ENCODE measurements at places on chromosomes 1 and 21.

DNA sequence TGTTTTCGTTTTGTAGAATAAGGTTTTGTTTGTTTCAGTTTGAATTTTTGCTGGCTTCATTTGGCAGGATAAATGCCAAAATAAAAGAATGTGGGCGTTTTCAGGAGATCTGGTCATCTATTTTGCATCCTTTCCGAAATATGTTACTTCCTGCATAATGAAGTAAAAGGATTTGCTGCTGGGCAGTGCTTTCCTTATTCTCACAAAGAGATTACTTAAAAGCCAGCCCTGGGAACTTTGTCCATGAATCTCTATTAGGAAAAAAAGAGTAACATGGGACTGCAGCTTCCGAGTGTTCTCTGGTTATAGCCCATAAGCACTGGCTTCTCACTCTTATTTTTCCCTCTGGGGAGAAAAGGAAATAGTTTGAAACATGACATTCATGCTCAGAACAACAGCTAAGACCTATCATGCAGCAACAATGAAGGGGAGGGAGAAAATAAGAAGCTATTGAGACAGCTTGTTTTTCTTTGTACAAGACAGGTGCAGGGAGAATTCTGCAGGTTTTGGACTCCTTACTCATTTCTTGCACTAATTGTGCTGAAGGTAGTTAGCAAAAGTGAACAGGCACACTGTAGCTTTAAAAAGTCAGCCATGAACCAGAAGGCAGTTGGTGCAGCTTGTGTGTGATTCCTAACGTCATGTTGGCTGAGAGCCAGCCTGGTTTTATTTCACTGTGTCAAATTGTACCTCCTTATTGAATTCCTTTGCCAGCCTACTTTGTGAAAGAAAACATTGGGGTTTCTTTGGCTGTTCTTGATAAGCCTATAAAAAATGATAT, at the start of gene SAMD13:
TSS of gene SAMD13 (plus strand) at position 705 of the 781 bp plus-strand sequence. CDS start 1,527 bp downstream, outside the sequence.
- DNase-seq = no peak

- no peak for DNase-seq
These were observed 49.6 kb downstream of the PLA2G4A start for GRCh38 chr1:186878356-186878755.

- DNase-seq = no peak
These were observed 12.2 kb downstream of the ZNF697 start for GRCh38 chr1:119635811-119636390.

GRCh38 chr1:93349231-93350135, 3.8 kb downstream of the DR1 start:
- no peak for DNase-seq

GRCh38 chr1:66357478-66358197, 176.3 kb upstream of the SGIP1 start:
- DNase-seq = no peak

GRCh38 chr1:231940701-231941100, 314.1 kb downstream of the DISC1 start:
- no peak for DNase-seq

- no peak for DNase-seq
These were observed 36.3 kb downstream of the CLCA1 start for GRCh38 chr1:86504895-86505563.

DNA sequence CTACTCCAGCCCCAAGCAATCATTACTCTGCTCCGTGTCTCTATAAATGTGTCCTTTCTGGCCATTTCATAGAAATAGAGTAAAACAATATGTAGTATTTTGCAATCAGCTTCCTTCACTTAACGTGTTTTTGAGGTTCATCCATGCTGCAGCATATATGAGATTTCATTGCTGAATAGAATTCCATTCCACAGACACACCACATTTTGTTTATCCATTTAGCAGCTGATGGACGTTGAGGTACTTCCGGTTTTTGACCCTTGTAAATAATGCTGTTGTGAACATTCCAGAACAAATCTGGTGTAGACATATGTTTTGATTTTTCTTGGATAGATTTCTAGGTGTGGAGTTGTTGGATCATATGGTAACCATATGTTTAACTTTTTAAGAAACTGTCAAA, 30.7 kb downstream of the ADAM30 start:
- no peak for DNase-seq

GRCh38 chr1:191697556-191697955, 460.7 kb upstream of the RGS18 start:
- DNase-seq = no peak

DNA sequence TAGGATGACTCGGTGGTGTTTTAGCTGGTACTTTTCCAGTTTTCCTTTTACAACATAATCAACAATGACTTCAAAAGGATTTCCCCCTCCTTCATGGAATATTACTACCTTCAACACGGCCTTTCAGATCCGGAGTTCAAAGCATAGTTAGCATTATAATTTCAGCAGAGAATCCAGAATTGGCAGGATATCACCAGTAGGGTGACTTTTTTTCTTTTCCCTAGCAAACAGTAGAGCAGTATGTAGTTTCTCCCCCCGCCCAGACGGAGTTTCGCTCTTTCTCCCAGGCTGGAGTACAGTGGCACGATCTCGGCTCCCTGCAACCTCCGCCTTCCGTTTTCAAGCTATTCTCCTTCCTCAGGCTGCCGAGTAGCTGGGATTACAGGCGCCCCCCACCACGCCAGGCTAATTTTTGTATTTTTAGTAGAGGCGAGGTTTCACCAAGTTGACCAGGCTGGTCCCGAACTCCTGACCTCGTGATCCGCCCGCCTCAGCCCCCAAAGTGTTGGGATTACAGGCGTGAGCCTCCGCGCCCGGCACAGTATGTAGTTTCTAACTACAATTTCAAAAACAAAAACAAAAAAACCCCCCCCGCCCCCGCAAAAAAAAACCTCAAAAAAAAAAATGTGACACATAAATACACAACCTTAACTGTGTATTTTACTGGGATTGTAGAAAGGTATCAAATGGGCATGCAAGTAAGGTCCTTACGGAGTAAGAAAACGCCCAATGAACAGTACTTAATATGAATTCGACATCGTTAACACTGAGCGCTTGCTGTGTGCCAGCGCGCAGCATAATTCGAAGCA, 1.5 kb upstream of the COX20 start:
- DNase-seq = peak; percentile 64

DNA sequence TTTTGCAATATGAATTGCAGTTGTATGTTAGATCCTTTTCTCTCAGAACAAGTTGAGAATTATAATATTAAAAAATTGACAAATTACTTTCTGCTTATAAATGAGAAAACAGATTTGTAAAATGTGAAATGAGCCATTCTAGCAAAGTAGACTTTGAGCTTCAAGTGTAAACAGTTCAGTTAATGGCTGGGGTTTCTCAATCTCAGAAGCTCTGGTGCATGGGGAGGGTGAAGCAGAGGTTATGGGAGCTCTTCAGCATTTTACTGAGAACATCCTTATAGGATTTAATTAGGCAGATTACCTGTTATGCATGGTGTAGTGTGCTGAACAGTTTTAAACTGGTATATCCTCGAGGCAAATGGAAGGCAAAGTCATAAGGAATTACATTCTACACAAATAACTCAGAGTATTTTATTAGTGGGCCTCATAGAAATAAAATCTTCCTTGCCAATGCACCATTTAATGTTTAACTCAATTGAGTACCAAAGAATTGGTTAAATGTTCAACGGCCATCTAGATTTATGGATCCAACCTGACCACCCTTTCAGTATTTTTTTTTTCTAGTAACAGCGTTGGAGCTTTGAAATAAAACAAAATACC, 1143.6 kb upstream of the ADGRL2 start:
- DNase-seq = peak; percentile 23

Data from HuH-7 (cell line).